ENCODE measurements at places on chromosomes 1 and 21. TPM values are rescaled to one million over a fixed set of nuclear protein-coding genes. Genes with fewer than 3 reads are reported as not detected.
A peak's percentile ranks its signal among the peaks of the same experiment; 100 is the strongest.

DNA sequence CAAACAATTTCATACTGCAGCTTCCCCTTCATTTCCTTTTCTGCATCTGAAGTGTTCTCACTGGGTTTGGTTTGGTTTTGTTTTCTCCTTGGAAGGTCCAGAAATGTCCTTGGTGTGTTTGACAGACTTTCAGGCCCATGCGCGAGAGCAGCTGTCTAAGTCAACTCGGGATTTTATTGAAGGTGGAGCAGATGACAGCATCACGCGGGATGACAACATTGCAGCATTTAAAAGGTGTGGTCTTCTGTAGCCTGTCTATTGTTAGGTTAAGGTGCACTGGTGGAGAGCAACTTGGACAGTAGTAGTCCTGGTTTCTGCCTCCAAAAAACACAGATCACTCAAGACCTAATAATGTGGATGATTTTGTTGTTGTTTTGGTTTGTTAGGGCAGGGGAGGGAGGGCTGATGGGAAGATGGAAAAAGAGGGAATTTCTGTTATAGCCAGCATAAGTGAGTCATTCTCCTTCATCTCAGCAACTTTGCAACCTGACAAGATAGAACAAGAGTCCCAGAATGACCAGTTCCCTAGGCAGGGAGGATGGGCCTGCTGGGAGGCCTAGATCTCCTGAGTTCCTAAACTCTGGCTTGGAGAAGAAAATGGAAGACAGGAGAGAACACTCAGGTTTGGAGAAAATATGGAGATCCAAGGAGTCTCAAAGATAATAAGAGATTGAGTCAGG lies 12.5 kb downstream of the HAO2 start:
- no peak for DNase-seq

DNA sequence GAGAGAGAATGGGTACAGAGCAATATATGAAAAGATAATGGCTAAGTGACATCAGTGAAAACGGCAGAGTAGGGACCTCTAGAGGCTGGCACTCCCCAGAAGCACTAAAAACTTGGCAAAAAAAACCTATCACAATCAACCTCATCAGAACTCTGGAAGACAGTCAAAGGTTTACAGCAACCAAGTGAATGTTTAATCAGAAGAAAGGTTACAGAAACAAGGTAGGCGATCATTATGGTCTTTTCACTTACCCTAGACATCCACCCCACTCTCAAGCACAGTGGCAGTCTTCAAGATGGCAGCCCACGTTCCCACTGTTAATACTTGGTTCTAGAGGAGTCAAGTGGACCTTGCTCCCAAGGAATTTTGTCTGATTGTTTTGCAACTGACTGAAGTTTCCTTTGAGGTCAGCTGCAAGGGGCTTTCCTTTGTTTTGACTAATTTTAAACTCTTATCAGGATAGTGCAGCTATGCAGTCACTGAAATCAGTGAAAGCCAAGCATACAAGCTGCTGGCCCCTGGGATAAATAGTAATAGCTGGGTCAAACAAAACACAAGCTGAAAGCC lies 7.2 kb downstream of the KIFAP3 start:
- DNase-seq, result peak; percentile 9

GRCh38 chr1:184941735-184942134 lies 32.6 kb downstream of the NIBAN1 start:
- no peak for DNase-seq

- DNase-seq, result no peak
Observed at GRCh38 chr1:111468717-111469100, 5.1 kb upstream of the C1orf162 start.

GRCh38 chr1:119075614-119076013 lies 64.8 kb downstream of the WARS2 start:
- peak; percentile 27 for DNase-seq

GRCh38 chr1:119209596-119210295 lies 69.3 kb upstream of the WARS2 start:
- DNase-seq, result no peak

DNA sequence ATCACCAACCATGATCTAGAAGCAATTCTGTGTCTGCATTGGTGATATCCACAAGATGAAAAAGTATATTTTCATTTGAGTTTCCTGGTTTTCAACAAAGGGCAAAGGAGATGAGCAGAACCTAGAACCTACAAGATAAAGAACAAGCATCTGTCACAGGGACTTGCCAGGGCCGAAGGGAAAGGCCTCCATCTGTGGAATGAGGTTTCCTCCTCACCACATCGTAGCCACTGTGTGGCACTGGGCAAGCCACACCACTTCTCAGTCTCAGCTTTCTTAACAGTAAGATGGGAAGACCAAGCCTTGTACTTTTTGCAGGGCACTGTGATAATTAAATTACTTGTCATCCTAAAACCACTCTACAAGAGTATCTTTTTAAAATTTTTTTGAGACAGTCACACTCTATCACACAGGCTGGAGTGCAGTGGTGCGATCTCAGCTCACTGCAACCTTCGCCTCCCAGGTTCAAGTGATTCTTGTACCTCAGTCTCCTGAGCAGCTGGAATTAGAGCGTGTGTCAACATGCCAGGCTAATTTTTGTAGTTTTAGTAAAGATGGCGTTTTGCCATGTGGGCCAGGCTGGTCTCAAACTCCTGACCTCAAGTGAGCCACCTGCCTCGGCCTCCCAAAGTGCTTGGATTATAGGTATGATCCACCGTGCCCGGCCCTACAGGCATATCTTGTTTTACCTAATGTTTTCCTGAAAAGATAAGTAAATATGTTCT lies 45.8 kb downstream of the ARHGEF11 start:
- no peak for DNase-seq

GRCh38 chr1:1357871-1358432 lies 403 bp downstream of the MXRA8 start:
- DNase-seq, result no peak

DNA sequence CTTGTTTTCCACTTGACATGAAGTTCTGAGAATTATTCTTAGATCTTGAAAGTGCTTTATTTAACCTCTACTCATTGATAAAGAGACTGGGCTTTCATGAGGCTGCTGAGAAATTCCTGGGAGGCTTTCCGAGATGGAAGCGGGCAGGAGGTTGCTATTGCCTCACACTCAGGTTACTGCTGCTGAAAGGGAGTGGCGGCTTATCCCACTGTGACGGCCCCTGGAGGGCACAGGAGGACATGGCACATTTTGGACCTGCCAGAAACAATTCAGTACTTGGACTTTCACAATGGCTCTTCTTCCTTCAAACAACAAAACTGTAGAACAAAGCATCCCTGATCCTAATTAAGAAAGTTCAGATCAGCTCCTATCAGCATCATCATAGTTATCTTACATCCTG lies 16.2 kb upstream of the MARK1 start:
- DNase-seq, result peak; percentile 34

DNA sequence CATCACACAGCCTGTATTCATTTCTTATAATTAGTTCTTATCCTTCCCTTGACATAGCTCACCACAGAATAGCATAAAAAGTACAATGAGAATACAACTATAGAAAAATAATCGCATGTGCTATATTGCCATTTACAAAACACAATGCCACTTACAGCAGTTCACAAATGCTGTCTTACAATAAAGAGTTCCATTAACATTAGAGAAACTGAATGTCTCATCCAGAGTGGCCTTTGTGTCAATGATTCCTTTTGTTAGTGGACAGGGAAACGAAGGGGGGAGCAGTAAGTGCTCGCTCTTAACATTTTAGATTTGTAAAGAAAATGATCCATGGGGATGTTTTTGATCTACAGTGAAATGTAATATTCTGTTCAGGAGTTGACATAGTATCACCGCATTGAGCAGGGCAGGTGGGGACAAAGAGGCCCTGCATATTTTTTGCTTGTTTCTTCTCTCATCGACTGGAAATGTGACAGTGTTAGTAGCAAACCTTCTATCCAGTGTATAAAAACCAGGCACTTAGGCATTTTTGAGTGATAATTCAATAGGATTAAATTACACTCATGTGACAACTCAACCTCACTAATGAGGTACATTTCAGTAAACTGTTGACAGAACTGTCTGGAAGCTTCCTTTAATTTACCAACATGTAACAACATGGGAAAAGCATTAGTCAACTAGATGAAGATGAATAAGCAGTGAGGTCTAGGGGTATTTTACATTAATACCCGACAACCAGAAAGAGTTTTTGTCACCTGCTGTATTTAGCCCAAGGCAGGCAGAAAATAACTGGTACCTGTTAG lies 35.6 kb upstream of the RRP15 start:
- DNase-seq, result no peak

DNA sequence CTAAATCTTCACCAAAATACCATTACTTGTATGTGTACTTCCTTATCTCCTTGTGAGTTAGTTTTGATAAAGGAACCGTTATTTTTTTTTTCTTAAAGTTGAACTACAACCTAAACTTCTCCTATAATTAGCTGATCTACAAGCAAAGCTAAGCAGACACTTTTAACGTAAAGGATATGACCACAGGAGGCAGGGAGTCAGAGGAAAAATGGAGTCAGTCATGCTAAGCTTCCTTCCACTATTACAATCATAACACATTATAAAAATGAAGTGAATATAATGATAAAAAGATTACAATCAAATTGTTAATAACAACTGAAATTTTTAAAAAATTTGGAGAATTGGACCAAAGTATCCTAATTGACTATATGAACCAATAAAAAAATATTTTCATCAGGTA lies 892.6 kb downstream of the KCNT2 start:
- no peak for DNase-seq

DNA sequence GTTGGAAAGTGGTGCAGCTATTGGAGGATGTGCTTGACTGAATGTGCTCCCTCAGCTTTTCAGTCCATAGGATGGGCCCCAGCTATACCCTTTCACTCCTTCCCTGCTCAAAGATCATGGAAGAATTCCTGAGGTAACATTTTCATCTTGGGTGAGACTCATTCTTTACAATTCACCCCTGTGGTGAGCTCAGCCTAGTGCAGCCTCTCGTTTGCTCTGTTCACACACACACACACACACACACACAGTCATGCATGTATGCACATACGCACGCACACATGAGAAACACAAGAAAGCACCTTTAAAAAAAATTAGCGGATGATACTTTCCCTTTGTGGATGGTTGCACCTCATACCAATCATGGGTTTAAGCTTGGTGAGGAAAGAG lies 25.8 kb downstream of the CCN1 start:
- DNase-seq, result peak; percentile 63

DNA sequence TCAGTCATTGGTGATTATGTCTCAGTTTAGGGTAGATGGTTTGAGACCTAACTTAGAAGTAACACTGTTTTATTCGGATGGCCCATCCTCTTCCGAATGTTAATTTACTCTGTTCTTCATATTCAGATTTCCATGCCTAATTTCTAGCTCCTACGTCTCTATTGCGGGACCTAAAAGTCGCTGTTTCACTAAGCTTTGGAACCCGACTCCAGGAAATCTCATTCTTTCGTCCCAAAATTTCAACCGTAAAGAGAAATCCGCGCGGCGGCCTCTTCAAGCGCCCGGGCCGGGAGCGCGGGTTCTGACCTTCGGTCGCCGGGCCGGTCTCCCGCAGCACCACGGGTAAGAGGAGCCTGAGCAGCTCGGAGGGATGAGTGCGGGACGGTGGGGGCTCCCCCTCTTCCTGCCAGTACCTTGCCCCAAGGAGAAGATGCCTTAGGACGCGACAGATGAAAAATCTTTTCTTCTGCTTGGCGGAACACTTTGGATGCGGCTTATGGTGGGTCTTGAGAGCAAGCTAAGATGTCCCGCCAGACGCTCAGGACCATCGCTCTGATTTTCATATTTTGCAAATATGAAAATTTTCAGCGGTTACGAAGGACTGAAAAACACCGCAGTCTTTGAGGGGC lies 128.7 kb downstream of the PPIAL4G start:
- no peak for DNase-seq

- DNase-seq, result peak; percentile 96
Observed at GRCh38 chr1:31789259-31790065, 25.3 kb upstream of the ADGRB2 start.

DNA sequence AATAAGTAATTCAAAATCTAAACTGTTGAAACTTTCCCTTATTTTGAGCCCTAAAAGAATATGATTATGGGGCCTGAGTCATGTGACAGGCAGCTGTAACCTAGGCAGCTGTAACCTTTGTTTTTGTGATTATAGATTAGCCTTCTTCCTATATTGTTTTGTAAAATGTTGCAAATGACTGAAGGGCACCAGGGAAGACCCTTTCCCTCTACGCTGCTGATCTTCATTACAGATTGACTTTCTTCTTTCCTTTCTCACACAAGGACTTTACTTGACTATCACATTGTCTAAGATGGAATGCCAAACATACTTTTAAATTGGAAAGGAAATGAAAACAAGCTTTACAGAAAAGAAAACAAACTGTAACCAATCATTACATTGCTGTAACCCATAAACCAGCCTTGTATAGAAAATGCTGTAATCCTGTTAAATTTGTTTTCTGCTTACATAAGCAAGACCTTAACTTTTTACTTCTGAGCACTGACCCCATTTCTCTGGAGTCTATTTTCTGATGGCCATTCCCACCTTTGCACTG lies 242.2 kb downstream of the RGS7 start:
- DNase-seq, result no peak

DNA sequence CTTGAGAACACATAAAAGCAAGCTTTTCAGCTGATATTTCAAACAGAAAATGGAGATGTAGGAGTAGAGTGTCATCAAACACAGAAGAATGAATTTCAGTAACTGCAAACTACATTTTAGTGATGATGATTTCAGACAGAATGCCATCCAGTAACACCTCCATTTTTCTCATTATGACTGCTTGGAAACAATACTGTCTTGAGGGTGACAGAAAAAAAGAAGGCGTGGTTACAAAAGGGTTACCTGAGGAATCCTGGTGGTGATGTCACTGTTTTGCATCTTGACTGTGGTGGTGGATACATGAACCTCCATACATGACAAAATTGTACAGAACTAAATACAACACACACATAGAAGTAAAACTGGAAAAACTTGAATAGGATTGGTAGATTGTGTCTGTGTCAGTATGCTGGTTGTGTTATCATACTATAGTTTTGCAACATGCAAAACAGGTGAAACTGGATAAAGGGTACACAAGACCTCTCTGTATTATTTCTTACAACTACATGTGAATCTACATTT lies 375.9 kb downstream of the PTBP2 start:
- no peak for DNase-seq

DNA sequence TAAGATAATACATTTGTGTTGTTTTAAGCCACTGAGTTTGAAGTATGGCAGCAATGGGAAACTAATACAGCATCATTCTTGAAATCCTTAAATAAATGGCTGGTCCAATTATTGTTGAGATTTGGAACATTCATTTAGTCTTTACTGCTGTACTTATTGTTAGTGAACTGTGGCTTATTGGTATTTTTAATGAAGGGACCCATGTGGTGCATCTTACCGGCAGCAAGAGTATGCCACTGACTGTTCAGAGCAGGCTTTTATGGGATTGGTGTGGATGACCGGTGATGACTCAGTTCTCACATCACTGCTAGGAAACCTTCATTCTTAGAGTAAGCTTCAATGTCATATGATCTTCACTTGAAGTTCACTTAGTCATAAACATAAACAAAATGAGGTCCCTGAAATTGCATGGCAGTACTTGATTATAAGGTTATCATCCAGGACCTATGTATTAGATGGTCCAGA lies 31.5 kb downstream of the PRKAA2 start:
- DNase-seq, result peak; percentile 79

The BGLAP gene
- total RNA-seq, result not detected

The GLUL gene
- total RNA-seq, result 114 TPM

The MYOG gene
- not detected for total RNA-seq

The RYR2 gene
- 1.1 TPM for total RNA-seq

The NBPF1 gene
- total RNA-seq, result 41.5 TPM

The LCE1A gene
- not detected for total RNA-seq

The ACOT11 gene
- total RNA-seq, result 1.3 TPM

The CYP4X1 gene
- total RNA-seq, result 0.77 TPM

The CCDC17 gene
- total RNA-seq, result 1.1 TPM
